ENCODE measurements at places on chromosomes 13 and 19.
A peak's percentile ranks its signal among the peaks of the same experiment; 100 is the strongest.

DNA sequence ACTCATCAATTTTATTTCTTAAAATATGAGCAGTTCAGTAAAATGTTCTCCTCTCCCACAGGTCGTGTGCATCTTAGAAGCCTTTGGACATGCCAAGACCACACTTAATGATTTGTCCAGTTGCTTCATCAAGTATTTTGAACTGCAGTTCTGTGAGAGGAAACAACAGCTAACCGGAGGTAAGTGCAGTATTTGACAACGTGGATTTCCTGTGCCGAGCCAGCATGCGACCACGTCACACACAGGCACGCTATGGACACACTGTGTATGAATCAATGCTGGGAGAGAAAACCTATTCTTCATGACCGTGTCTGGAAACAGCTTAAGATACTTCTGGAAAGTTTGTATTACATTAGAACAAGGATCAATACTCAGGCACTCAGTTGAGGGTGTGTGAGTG, 268.5 kb downstream of the MYO16 start:
- no peak for DNase-seq

DNA sequence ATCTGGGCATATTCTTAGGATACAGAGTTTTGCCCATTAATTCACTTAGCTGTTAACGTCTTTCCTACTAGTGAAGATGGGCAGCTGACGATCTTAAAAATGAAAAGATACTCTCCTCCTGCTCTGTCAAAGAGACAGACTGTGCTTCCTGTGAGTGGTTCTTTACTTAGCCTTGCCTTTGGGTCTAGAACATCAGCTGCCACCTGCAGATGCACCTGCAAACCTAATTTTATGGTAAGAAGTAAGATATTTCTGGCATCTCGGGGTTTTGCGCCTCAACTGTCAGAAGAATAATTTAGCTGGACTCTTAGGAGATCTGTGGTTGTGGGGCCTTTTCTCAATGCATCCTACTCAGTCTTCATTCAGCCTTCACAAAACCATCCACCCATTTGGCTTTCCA, 36.2 kb downstream of the TRPC4 start:
- DNase-seq, result no peak

GRCh38 chr13:112711528-112712265, 21.9 kb downstream of the ATP11A start:
- no peak for DNase-seq

- peak; percentile 76 for DNase-seq
These were observed 2.7 kb upstream of the ZFP82 start for GRCh38 chr19:36420961-36421748.

DNA sequence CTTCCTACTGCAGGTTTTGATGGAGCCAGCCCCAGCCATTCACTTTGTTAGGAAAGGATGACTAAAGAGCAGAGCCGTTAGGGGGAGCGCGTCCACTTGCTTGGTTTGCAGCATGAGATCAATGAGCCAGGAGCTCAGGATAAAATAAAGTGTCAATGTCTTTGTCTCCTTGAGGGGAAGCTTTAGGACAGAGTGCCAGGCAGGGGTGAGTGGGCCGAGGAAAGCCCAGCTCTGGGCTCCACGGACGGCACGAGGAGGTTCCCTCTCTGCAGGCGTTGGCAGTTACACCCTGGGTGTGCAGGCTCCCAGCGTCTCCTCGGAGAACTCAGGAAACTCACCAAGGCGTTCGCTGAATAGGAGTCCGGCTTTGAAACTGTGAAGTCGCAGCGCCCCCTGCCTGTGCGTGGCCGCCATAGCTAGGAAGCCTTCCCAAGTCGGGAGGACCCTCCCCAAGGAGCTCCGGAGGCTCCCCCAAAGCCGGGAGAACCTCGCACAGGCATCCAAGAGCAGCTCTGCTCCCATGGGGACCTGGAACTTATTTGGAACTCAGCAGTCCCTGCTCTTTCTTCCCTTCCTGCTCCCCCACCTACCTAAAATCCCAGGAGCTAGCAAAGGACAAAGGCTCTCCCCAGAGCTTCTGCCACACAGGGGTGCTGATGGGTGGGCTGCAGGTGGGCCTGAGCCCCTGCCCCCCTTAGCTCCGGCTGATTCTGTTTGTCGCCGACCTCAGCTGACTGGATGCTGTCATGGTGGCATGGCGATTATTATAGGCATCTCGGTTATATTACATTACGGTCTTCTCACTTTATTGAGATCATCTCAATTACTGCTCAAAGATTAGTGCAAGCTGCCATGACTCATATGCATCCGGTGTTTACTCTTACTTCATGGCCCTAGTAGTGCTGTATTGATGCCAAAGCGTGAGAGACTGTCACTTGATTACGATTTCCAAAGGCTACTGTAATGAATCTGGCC, 34.4 kb downstream of the GSX1 start:
- peak; percentile 96 for DNase-seq

DNA sequence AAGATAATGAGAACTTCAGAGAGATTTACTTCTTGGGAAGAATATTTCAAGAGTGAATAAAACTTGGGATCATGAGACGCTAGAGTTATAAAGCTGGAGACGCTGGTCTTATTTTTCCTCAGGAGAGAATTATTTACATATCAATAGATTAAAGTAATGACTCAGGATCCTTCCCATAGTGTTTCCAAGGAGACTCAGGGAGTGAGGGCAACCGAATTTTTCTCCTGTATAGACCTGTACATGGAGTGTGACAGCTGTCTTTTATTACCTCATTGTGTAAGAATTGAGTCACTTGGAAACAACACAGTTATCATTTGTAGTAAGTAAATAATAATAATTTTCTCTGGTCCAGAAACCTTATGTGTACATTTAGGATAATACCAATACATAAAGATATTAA, 1905.5 kb downstream of the OLFM4 start:
- no peak for DNase-seq

GRCh38 chr13:27834095-27834494, 41.8 kb downstream of the GSX1 start:
- no peak for DNase-seq

DNA sequence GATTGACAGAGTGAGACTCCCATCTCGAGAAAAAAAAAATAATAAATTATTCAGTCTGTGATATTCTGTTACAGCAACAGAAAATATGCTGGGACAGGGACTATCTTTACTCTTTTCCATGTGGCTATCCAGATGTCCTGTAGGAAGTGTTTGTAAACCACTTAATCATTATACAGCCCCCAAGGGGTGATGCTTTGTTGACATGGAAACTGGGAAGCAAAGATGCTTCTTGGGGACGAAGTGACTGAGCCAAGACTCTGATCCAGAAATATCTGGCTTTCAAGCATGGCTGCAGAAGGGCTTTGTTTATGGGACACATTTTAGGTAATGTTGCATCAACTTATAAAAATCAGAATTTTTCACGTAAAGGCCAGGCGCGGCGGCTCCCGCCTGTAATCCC, 5.4 kb downstream of the ZNF8 start:
- no peak for DNase-seq

DNA sequence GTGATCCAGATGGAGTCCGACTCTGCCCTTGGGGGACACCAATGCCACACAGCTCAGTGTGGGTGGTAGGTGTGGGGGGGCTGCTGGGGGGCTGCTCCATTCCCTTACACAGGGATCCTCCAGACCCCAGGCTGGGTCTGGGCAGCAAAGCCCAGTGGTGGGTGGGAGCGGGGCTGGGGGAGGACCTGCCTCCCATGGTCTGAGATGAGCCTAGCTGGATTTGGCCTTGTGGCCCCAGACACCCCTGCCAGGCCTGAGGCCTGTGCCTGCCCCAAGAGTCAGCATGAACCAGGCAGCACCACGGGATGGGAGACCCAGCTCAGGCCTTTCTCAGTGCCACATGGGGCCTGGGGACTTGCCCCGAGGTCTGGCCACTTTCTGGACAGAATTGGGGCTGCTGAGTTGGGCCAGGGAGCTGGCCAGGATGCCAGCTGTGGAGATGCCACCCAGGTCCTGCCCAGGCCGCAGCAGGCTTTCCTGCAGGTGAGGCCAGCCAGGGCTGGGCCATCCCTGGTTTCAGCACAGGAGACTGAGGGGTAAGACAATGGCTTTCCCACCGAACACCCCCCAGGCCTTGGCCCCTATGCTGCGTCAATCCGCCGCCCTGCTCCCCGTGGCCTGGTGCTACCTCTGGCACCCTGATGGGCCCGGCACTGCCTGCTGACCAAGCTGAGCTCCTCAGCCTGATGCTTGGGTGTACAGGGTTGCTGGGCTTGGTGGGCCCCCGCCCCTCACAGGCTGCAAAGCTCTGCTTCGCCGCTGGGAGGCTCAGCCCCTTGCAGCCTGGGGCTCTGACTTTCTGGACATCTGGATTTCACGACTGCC, 24.2 kb downstream of the CEBPG start:
- DNase-seq, result no peak

Measured in spinal cord (tissue), 10 donors.